ENCODE measurements at places on chromosomes 4 and X.

DNA sequence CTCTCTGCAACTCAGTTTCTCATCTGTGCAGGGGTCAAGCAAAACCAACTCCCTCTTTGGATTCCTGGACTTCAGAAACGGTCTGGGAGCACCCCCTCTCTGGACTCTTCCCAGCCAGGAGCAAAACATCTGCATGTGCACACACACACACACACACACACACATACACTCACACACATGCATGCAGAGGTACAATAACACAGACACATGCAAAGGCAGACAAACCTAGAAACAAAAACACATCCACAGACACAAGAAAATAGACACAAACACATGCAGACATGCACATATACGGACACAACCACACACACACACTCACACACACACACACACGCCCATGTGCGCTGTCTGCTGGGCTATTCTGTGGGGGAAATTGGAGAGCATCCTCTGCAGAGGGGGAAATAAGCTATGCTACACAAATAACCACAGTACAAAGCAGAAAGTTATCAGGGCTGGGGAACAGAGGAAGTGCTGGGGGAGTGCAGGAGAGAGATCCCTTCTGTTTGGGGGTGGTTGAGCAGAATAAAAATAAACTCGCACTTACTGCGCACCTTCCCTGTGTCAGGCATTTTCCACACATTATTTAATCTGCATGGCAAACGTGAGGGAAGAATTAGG is 19.9 kb downstream of the IQSEC2 start:
- no peak for DNase-seq

DNA sequence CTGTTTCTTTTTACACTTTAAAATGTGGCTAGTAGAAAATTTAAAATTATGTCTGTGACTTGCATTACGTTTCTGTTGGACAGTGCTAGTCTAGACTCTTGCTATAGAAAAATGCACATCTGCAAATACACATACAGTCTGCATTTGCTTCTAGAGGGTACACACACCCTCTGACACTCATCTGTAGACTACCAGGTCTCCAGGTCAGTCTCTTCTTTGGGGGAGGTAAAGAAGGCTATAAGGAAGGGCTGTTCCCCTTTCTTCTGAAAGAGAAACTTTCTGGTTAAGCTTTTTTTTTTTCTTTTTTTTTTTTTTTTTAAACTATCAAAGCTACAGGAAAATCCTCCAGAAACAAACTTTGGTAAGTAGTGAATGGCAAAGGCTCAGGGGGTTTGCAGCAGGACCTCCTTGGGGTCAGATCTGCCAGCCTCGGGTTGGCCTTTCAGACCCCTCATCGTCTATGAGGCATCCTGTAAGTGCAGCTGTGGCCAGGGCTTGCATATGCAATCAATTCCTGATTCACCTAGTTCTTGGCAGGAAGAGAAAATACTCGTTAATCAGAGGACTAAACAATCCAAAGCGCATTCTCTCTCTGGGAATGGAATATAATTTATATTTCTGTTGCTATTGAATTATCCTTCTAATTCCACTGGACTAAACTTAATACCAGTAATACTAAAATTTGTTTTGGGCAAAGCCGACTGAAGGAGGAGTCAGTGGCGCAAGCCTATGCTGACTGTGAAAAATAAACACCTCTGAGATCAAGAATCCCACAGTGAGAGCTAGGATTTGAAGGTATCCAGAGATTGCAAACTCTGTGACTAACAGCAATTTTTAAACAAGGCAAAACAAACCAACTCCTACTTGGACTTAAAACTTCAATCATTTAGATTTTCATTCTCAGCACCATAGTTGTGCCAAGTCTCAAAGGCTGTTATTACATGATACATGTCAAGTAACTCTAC is 109.3 kb upstream of the TBC1D9 start:
- no peak for DNase-seq

DNA sequence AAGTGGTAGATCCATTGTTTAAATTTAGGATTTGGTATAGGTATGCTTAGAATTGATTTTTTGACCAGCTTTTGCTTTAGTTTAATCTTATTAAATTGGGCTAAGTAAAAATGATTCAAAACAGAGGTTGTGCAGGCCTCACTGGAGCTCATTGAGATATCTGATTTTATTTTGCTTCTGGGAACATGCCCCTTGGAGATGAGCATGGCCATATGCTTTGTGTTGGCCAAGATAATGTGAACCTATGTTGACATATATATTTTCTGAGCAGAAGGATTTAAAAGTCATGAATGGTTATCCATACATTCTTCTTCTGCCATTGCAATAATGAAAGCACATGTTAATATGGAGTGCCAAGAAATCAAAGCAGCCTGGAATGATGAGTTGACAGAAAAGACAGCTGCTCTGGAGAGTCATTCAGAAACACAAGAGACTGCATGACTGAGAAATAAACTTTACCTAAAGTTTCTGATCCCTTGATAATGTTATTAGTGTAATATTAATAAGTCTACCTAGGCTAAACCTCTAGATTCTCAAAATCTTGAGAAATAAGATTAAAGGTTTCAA is 489.7 kb upstream of the GNPDA2 start:
- no peak for DNase-seq

- no peak for DNase-seq
Measured at GRCh38 chrX:48789366-48790220, 3.2 kb downstream of the GATA1 start.

GRCh38 chr4:152316969-152317368 is 218.9 kb downstream of the FBXW7 start:
- no peak for DNase-seq

GRCh38 chrX:65745992-65746391 is 78.5 kb downstream of the MSN start:
- DNase-seq: no peak

DNA sequence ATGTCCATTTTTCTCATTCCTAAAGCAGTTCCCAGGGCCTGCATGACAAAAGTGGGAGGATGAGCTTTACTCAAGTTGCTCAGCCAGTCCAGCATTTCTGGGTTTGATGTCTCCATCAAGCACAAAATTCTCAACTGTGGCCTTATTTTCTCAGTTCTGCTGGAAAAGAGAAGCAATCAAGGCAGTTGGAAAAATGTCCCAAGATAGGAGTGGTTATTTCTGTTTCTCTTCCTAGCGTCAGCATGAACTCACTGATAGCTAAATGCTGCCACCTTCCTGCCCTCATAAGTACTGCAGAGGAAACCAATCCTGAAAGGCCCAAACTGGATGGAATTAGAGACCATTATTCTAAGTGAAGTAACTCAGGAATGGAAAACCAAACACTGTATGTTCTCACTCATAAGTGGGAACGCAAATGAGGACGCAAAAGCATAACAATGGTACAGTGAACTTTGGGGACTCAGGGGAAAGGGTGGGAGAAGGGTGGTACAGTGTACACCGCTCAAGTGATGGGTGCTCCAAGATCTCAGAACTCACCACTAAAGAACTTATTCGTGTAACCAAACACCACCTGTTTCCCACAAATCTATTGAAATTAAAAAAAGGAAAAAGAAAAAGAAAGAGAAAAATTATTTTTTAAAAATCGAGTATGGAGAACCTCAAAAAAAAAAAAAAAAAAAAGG is 29.6 kb downstream of the ADH7 start:
- peak; percentile 61 for DNase-seq

GRCh38 chr4:76053730-76054129 is 17.9 kb upstream of the CXCL11 start:
- DNase-seq: no peak
